Fibroblast of mammary gland (primary cell): ENCODE measurements at places on chromosomes 16 and 17.

- DNase-seq: peak; percentile 95
These were observed 6.6 kb upstream of the ARMC5 start for GRCh38 chr16:31452631-31453106.

DNA sequence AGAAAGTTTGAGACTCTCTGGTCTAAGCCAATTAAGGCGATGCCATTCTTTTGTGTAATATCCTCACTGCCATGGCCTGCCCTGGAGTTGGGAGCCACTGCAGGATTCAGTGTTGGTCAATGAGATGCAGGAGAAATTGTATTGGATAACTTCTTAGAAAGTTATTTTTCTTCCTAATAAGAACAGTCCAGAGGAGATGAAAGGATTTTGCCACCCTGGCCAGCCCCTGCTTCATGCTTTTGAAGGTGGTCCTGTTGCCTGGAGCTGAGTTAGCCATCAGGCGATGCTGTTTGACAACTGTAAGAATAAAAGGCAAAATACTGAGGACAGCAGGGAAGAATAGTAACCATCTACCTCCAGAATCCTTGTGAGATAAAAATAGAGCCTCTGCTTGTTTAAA lies 35.4 kb upstream of the CNTNAP4 start:
- DNase-seq: no peak

DNA sequence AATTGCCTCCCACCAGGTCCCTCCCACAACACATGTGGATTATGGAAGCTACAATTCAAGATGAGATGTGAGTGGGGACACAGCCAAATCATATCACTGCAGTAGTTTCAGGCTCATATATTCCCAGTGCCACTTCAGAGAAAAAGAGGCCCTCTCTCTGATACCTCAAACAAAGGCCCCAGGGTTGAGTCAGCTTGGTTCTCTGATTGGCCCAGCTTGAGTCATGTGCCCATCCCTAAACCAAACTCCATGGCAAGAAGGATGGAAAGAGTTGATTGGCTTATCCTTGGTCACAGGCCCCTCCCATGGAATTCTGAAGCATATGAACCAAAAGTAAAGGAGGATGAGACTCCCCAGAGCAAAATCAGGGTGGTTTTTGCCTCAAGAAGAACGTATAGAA lies 75.9 kb upstream of the IRX6 start:
- DNase-seq: no peak

GRCh38 chr16:3938843-3939624 lies 58.5 kb upstream of the CREBBP start:
- no peak for DNase-seq

GRCh38 chr17:10125531-10126275 lies 72.7 kb downstream of the GAS7 start:
- DNase-seq: peak; percentile 25

- DNase-seq: peak; percentile 68
These were observed 16.0 kb downstream of the NDUFAF8 start for GRCh38 chr17:81254955-81255717.

DNA sequence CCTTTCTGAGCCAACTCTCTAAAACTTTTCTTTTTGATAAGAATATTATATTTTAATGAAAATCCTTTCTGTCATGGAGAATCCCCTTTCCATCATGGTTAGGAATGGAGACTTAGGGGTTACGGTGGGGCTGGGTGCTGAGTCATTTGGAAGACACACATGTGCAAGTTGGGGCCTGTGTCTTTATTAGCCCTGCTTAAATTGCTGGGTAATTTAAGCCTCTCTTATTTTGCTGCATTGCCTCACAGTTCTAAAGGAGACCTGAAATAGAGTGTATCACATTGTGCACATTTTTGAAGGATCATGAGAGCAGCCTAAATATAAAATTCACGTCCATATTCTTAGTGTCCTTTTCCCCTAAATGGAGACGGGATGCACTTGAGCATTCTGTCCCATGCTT lies 61.8 kb upstream of the RBFOX1 start:
- DNase-seq: no peak

DNA sequence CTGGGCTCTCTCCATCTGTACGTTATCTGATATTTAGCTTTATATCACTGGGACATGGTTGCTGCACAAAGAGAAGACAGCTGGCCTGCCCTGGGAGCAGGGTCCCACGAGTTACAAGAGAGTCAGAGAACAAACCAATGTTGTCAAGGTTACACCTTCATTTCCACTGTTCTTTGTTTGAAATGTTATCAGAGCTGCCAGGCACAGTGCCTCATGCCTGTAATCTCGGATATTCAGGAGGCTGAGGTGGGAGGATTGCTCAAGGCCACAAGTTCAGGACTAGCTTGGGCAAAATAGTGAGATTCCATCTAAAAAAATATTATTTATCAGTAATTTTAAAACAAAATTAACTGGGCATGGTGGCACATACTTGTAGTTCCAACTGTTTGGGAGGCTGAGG lies 34.6 kb downstream of the ATP6V0A1 start:
- no peak for DNase-seq

DNA sequence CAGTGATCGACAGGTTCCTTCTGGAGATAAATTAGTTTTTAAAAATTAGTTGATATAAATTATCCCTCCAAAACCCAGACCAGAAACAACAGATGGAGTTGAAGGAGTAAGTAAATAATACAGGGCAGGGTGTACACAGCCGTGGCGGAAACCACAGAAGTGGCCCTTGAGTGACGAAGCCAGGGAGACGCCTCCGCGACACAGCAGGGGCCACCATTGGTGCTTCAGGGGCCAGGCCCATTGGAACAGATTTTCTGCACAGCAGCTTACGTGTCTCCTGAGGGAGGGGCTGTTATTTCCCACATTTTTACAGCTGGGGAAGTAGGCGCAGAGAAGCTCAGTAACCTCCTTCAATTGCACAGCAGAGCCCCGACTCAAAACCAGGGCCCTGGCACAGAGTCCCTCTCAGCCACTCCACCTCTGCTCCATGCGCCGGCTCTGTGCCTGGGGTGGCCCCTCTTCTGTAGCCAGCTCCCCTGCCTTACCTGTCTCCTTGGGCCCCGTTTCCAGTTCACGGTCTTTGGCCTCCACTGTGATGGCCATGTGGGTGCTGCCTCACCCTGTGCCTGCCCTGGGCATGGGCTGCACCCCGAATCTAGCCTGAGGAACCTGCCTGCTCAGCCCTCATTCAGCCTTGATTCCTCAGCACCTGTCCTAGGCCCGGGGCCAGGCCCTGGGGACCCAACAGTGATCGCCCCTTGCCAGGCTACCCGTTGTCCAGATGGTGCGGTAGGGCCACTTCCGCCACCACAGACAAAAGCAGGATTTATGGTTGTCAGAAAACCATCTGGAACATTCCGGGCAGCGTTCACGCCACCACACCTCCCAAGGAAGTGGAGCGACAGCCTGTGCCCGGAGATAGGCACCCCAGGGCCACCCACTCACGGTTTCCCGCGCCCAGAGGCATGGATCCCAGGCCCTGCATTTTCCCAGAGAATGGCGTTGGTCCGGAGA lies 128.5 kb upstream of the GSE1 start:
- no peak for DNase-seq

- DNase-seq: peak; percentile 28
These were observed 674 bp downstream of the C17orf75 start for GRCh38 chr17:32341141-32341856.

GRCh38 chr17:78842881-78843565 lies 2.4 kb upstream of the USP36 start:
- DNase-seq: peak; percentile 54

DNA sequence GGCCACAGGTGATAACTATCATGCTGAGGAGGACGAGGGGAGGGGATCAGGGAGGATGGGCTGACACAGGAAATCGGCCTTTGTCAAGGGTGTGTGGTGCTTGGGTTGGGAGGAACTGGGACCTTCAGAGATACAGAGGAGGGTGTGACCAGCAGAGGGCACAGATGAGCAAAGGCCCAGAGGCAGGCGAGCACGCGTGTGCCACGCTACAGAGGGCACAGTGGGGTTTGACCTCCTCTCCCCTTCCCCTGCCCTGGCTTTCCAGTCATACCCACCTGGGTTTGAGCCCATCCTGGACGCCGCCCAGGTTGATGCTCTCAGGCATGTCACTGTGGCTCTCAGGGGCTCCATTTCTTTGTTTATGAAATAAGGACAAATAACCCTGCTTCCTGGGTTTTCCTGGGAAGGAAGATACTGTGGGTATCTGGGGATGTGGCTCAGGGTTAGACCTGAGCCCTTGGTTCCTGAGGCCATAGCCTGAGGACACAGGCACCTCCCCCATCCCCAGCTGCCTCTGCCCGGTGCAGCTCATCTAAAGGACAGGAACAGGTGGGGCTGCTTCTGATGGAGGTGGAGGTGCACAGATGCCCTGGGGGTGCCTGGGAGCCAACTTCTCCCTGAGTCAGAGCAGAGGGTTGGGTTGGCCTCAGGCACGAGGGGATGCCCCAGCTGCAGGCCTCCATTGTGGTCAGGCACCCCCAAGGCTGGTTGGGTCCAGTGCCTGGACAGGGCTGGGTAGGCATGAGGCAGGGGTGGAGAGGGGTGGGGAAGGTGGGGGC lies 51.8 kb downstream of the BEAN1 start:
- peak; percentile 65 for DNase-seq

DNA sequence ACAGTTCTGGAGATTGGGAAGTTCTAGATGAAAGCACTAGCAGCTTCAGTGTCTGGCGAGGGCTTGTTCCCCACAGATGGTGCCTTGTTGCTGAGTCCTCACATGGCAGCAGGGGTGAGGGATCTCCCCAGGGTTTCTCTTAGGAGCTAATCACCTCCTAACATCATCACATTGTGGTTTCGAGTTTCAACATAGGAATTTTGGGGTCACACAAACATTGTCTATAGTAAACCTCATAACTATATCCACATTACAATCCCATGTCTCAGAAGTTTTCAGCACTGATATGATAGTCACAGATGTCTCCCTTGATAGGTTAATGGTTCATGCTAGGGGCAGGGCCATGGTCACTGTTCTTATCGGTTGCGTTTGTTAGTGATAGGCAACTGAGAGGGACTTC lies 13.8 kb downstream of the CLUAP1 start:
- DNase-seq: peak; percentile 63

- DNase-seq: no peak
These were observed 71.2 kb downstream of the CLEC16A start for GRCh38 chr16:11015607-11016006.

- DNase-seq: peak; percentile 16
These were observed 28.8 kb upstream of the ABCC11 start for GRCh38 chr16:48276102-48276501.

DNA sequence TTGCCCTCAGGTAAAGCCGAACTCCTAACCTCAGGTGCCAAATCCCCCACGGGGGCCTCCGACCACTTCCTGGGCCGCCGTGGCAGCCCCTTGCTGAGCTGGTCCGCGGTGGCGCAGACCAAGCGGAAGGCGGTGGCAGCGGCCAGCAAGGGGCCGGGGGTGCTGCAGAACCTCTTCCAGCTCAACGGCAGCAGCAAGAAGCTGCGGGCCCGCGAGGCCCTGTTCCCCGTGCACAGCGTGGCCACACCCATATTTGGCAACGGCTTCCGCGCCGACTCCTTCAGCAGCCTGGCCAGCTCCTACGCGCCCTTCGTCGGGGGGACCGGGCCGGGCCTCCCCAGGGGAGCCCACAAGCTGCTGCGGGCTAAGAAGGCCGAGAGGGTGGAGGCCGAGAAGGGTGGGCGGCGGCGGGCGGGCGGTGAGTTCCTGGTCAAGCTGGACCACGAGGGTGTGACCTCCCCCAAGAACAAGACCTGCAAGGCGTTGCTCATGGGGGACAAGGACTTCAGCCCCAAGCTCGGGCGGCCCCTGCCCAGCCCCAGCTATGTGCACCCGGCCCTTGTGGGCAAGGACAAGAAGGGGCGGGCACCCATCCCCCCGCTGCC lies 51.6 kb downstream of the ACTG1 start:
- no peak for DNase-seq

DNA sequence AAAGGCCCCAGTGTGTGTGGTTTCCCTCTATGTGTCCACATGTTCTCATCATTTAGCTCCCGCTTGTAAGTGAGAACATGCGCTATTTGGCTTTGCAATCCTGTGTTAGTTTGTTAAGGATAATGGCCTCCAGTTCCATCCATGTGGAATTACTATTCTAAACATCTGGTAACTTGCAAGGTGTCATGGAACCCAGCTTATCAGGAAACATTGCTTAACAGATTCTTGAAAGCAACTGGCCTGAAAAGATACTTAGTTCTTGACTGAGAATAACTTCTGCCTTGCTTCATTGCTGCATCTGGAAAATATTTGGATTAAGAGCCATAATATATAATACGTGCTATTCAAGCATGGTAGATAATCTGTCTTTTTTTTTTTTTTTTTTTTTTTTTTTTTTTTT lies 27.8 kb downstream of the PAFAH1B1 start:
- no peak for DNase-seq

- DNase-seq: peak; percentile 45
These were observed 18.0 kb downstream of the C17orf67 start for GRCh38 chr17:56815711-56816110.

GRCh38 chr17:27552276-27552732 lies 78.7 kb upstream of the LGALS9 start:
- peak; percentile 68 for DNase-seq

DNA sequence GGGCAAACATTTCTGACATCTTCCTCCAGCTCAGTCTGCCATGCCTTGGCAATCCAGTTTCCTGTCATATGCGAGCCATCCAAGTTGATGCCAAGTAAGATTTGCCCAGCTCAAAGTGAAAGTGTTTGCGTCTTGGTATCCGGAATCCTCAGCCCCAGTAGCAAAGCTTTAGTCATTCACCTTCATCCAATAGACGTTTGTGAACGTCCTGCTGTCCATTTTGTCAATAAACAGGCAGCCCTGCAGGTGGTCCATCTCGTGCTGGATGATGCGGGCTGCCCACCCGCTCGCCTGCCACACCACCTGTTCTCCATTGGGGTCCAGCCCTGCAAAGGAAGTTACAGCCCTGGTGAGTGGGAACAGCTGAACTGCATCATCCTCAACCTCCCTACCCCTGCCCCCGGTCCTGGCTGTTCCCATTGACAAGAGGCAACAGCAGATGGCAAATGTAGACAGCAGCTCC lies 1.5 kb downstream of the PDF start:
- DNase-seq: peak; percentile 52

- no peak for DNase-seq
These were observed 106.3 kb upstream of the HLF start for GRCh38 chr17:55158439-55158838.

- no peak for DNase-seq
These were observed 69.8 kb downstream of the CLEC16A start for GRCh38 chr16:11014136-11014535.

DNA sequence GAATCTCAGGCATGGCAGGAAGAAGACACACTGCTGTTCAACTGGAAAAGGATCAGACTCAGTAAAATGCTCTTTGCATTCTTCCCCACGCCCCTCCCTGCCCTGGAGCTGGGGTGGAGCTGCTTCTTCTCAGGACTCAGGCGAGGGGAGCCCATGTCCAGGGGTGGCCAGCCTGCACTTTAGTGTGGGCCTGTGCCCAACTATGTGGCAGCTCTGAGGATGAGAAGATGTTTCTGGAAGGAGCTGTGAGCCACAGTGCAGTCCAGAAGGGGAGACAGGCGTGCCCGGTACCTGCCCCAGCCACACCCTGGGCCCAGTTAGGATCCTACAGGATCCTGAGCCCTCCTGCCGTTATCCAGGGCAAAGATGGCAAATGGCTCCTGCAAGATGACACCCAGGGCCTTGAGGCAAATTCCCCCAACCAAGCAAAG lies 120.3 kb downstream of the ANKRD11 start:
- no peak for DNase-seq

- DNase-seq: no peak
These were observed 6.6 kb upstream of the DPEP2 start for GRCh38 chr16:68005786-68006286.

- no peak for DNase-seq
These were observed 31.4 kb downstream of the ASGR1 start for GRCh38 chr17:7147772-7148171.
